ENCODE measurements at places on chromosomes 11 and 22.
A peak's percentile ranks its signal among the peaks of the same experiment; 100 is the strongest.

- peak; percentile 72 for DNase-seq
Observed at GRCh38 chr11:9660886-9661285, 3.0 kb upstream of the SWAP70 start.

GRCh38 chr11:118608360-118609227, 1.2 kb downstream of the PHLDB1 start:
- DNase-seq, result peak; percentile 91

- no peak for DNase-seq
Observed at GRCh38 chr11:24635588-24636290, 138.9 kb downstream of the LUZP2 start.

- DNase-seq, result no peak
Observed at GRCh38 chr11:94762208-94762607, 5.9 kb upstream of the AMOTL1 start.

DNA sequence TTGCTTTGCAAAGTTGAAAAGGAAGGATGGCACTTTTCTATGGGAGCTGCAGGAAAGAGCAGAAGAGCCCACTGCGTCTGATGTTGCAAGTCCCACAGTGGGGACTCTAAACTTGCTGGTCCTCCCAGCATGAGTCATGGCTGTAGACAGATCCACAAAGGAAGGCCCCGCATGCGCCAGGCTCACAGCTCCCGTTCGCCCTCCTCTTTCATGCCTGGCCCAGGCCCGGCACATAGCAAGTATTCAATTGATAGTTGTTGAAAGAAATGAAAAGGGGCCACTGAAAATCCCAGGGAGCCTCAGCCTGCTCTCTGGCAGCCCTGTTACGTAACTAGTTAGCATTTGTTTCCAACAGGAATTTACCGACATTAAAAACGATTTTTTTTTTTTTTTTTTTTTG, 18.9 kb downstream of the AP1B1 start:
- peak; percentile 82 for DNase-seq

- DNase-seq, result no peak
Observed at GRCh38 chr11:129864811-129865210, 30.6 kb downstream of the NFRKB start.

DNA sequence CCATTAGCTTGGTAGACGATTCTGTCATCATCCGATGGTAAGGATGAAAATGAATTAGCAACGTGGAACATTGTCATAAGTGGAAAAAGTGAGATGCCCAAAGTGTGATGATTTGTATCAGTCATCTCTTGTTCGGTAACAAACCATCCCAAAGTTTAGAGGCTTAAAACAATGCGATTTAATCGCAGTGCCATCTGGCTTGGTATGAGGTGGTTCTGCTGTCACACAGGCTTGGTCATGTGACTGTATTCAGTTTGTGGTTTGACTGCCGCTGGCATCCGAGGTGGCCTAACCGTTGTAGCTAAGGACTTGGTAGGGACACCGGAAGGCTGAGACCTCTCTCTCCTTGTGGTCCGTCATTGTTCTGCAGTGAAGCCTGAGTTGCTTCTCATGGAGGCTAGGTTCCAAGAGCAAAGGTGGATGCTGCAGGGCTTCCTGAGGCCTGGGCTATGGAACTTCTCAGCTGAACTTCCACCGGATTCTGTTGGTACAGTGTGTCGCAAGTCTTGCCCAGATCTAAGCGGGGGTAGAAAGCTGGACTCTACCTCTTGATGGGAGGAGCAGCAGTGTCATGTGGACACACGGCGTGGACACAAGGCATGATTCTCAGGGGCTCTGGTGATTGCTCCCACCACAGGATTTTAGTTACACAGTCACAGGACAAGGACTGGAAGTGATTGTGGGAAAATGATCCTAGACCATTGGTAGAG, 36.3 kb downstream of the BCR start:
- DNase-seq, result no peak

DNA sequence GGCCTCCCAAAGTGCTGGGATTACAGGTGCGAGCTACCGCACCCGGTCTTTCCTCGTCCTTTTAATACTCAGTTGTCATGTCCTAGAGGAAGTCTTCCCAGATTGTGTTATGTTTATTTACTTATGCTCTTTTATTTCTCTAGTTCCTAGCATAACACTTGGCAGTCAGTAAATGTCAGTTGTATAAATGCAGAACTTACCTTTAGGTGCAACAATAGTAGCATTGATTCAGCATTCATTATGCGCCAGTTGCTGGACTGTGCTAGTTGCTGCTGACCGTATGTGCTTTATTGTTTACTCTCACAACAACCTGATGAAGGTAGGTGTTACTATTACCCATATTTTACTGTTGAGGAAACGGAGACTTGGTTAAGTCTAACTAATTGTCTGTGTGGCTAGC, 20.8 kb downstream of the QSER1 start:
- no peak for DNase-seq

GRCh38 chr22:47168900-47169800, 406.7 kb downstream of the TBC1D22A start:
- peak; percentile 20 for DNase-seq

- DNase-seq, result no peak
Observed at GRCh38 chr11:132258875-132259274, 888.5 kb downstream of the NTM start.

- peak; percentile 54 for DNase-seq
Observed at GRCh38 chr11:75826461-75827230, 11.6 kb downstream of the UVRAG start.

GRCh38 chr22:32800994-32801536, 440 bp upstream of the TIMP3 start:
- DNase-seq, result no peak

- no peak for DNase-seq
Observed at GRCh38 chr22:45429981-45430775, 16.7 kb downstream of the RIBC2 start.

GRCh38 chr22:26648528-26649388, 8.6 kb upstream of the MIAT start:
- DNase-seq, result no peak
